ENCODE measurements at places on chromosomes 2 and 18. TPM values are rescaled to one million over a fixed set of nuclear protein-coding genes. Genes with fewer than 3 reads are reported as not detected.

Gene C2orf80
- polyA plus RNA-seq = not detected

Gene C2orf78
- not detected for polyA plus RNA-seq

- no peaks in the 10 kb centered on the region for H3K36me3 ChIP-seq
- H3K4me1 ChIP-seq = peaks cover 8% of the 10 kb centered on the region
- H3K4me3 ChIP-seq = no peak overlapping the region
- peak; percentile 92 for DNase-seq
Measured at GRCh38 chr2:38720613-38721241, 30.4 kb downstream of the SRSF7 start.

- no peak for DNase-seq
- H3K27me3 ChIP-seq = no peaks in the 10 kb centered on the region
- H3K36me3 ChIP-seq = no peaks in the 10 kb centered on the region
- no peak overlapping the region for H3K4me3 ChIP-seq
- no peak overlapping the region for H3K27ac ChIP-seq
- H3K4me1 ChIP-seq = no peaks in the 10 kb centered on the region
Measured at GRCh38 chr18:31680831-31681568, 3.4 kb downstream of the B4GALT6 start.

GRCh38 chr18:36321658-36322407 lies 24.3 kb downstream of the FHOD3 start:
- no peaks in the 10 kb centered on the region for H3K4me1 ChIP-seq
- no peak for DNase-seq
- H3K27ac ChIP-seq = no peak overlapping the region
- no peaks in the 10 kb centered on the region for H3K27me3 ChIP-seq
- no peak overlapping the region for H3K4me3 ChIP-seq

- no peaks in the 10 kb centered on the region for H3K4me1 ChIP-seq
- DNase-seq = no peak
- no peaks in the 10 kb centered on the region for H3K36me3 ChIP-seq
- H3K4me3 ChIP-seq = no peak overlapping the region
Measured at GRCh38 chr2:59449274-59449673, 1104.2 kb downstream of the BCL11A start.

- H3K4me1 ChIP-seq = no peaks in the 10 kb centered on the region
- no peaks in the 10 kb centered on the region for H3K27me3 ChIP-seq
- H3K4me3 ChIP-seq = peak overlapping the region; percentile 79
- peak overlapping the region; percentile 89 for H3K27ac ChIP-seq
Measured at GRCh38 chr2:74481431-74481830, 1.4 kb downstream of the CCDC142 start.

DNA sequence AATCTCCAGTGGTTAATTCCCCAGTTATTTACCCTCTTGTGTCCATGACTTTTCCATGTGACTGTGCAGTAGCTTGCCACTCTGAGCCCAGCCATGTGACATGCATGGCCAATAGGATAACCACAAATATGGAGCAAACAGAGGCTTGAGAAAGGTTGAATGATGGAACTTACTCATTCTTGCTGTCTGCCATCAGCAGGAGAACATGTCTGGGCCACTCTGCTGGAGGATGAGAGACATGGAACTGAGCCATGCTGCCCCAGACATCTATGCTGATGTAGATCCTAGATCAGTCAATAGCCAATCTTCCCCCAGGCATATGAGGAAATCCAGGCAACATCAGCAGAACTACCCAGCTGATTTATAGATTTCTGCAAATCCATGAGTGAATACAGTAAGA lies 992.3 kb upstream of the FANCL start:
- H3K4me3 ChIP-seq = no peak overlapping the region
- H3K27ac ChIP-seq = no peak overlapping the region
- H3K36me3 ChIP-seq = no peaks in the 10 kb centered on the region
- H3K27me3 ChIP-seq = no peaks in the 10 kb centered on the region
- no peak for DNase-seq

Gene ARHGEF33
- not detected for polyA plus RNA-seq

- H3K4me1 ChIP-seq = no peaks in the 10 kb centered on the region
- H3K27me3 ChIP-seq = peaks cover 3% of the 10 kb centered on the region
- no peaks in the 10 kb centered on the region for H3K36me3 ChIP-seq
- H3K27ac ChIP-seq = no peak overlapping the region
- DNase-seq = no peak
Measured at GRCh38 chr2:1374287-1374686, 39.0 kb upstream of the TPO start.

DNA sequence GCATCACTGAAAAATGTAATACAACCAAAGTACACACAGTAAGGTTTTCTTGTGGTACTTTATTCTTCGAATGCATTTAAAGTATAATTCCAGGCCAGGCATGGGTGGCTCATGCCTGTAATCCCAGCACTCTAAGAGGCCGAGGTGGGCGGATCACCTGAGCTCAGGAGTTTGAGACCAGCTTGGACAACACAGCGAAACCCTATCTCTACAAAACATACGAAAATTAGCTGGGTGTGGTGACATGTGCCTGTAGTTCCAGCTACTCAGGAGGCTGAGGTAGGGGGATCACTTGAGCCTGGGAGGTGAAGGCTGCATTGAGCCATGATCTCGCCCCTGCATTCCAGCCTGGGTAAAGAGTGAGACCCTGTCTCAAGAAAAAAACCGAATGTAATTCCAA lies 3.9 kb upstream of the TTC39C start:
- no peak overlapping the region for H3K27ac ChIP-seq
- no peaks in the 10 kb centered on the region for H3K36me3 ChIP-seq
- H3K4me3 ChIP-seq = no peak overlapping the region
- H3K27me3 ChIP-seq = no peaks in the 10 kb centered on the region
- DNase-seq = no peak
- no peaks in the 10 kb centered on the region for H3K4me1 ChIP-seq

DNA sequence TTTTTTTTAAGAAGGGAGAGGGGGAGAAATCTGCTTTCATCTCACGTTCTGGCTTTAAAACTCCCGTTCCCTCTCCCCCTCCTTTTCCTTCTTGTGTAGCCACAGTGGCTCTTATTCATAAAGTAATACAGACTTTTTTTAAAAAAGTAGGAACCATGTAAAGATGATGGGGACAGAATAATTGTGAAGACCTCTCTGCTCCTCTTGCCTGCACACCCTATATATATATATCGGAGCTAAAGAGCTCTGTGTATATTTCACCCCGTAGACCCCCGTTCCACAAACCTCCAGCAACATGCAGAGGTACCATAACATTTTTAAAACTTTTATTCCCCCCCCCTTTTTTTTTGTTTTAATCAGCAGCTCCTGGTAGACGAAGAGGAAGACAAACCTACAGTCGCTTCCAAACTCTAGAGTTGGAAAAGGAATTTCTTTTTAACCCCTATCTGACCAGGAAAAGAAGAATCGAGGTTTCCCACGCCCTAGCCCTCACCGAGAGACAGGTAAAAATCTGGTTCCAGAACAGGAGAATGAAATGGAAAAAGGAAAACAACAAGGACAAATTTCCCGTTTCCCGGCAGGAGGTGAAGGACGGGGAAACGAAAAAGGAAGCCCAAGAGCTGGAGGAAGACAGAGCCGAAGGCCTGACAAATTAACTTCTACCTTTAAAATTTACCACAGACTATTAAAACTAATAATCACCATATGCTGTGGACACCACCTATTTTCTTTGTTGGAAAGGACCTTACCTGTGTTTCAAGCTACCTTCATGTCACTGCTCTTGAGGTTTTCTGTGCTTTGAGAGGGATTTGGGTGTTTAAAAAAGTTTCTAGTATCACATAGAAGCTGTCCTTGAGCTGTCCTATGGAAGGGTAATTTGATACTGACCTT lies 1.7 kb downstream of the HOXD8 start:
- H3K36me3 ChIP-seq = no peaks in the 10 kb centered on the region
- peak overlapping the region; percentile 56 for H3K4me3 ChIP-seq
- H3K27ac ChIP-seq = peak overlapping the region; percentile 91
- H3K4me1 ChIP-seq = peaks cover 28% of the 10 kb centered on the region
- DNase-seq = peak; percentile 20
- H3K27me3 ChIP-seq = peaks cover 75% of the 10 kb centered on the region

GRCh38 chr18:60292186-60292585 lies 80.4 kb downstream of the MC4R start:
- H3K4me1 ChIP-seq = no peaks in the 10 kb centered on the region
- no peak overlapping the region for H3K27ac ChIP-seq
- H3K4me3 ChIP-seq = no peak overlapping the region

- H3K27ac ChIP-seq = no peak overlapping the region
- no peaks in the 10 kb centered on the region for H3K27me3 ChIP-seq
Measured at GRCh38 chr2:77149565-77149964, 372.6 kb downstream of the LRRTM4 start.

Gene DPP4
- 6.9 TPM for polyA plus RNA-seq

- no peak for DNase-seq
- H3K4me1 ChIP-seq = peaks cover 13% of the 10 kb centered on the region
- peak overlapping the region; percentile 52 for H3K27ac ChIP-seq
- no peaks in the 10 kb centered on the region for H3K27me3 ChIP-seq
Measured at GRCh38 chr2:179344970-179345369, 80.3 kb upstream of the SESTD1 start.

DNA sequence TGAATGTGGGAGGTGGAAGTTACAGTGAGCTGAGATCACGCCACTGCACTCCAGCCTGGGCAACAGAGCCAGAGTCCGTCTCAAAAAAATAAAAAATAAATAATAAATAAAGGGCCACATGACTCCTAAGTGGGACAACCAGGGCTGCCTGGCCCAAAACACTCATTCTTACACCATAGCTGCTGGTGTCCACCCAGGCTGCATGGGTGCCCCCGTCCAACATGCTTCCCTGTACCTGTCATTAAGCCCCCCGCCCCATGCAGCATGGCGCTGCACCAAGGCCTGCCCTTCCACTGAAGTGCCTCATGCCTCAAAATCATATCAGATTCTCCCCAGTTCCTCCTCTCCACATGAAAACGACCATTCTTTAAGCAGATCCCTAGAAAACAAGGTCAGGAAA lies 10.8 kb downstream of the GALM start:
- no peaks in the 10 kb centered on the region for H3K27me3 ChIP-seq
- H3K27ac ChIP-seq = no peak overlapping the region
- no peak for DNase-seq
- H3K4me3 ChIP-seq = no peak overlapping the region
- peaks cover 60% of the 10 kb centered on the region for H3K36me3 ChIP-seq

Gene WIPF1
- polyA plus RNA-seq = 11.8 TPM

DNA sequence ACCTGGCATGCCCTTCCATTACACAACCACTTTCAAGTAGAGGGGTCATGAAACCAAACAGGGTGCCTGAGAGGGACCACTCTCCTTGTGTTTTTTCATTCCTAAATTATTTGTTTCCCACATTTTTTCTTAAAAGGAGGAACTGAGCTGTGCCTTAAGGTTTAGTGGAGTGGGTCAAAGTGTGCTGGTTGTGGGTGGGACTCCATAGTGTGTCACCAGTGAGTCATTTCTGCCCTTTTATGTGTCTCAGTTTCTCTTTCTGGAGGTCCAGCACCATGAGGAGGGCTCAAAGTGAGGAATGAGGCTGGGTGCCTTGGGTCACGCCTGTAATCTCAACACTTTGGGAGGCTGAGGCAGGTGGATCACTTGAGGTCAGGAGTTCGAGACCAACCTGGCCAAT lies 37.8 kb downstream of the COMMD1 start:
- H3K27me3 ChIP-seq = no peaks in the 10 kb centered on the region
- no peaks in the 10 kb centered on the region for H3K36me3 ChIP-seq
- no peak overlapping the region for H3K27ac ChIP-seq
- no peaks in the 10 kb centered on the region for H3K4me1 ChIP-seq
- no peak overlapping the region for H3K4me3 ChIP-seq

DNA sequence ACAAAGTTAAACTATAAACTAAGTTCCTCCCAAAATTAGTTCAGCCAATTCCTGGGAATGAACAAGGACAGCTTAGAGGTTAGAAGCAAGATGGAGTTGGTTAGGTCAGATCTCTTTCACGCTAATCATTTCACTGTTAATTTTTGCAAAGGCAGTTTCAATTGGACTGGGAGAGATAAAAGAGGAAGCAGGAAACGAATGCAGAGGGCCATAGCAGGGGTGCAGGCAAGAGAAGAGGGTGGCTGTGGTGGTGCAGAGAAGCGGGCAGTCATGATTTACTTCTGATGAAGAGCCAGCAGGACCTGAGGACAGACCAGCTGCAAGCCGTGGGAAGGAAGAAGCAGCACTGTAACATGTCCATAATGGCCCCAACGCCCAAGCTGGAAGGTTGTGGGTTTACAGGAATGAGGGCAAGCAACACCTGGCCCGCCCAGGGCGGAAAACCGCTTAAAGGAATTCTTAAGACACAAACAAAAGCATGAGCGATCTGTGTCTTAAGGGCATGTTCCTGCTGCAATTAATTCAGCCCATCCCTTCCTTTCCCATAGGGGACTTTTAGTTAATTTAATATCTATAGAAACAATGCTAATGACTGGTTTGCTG lies 4.1 kb upstream of the RMP24 start:
- H3K4me3 ChIP-seq = no peak overlapping the region
- no peaks in the 10 kb centered on the region for H3K27me3 ChIP-seq
- no peak overlapping the region for H3K27ac ChIP-seq

GRCh38 chr2:218168635-218169462 lies 2.1 kb upstream of the CXCR1 start:
- H3K36me3 ChIP-seq = no peaks in the 10 kb centered on the region
- DNase-seq = peak; percentile 75
- no peak overlapping the region for H3K4me3 ChIP-seq
- H3K27me3 ChIP-seq = no peaks in the 10 kb centered on the region
- H3K27ac ChIP-seq = no peak overlapping the region
- no peaks in the 10 kb centered on the region for H3K4me1 ChIP-seq

DNA sequence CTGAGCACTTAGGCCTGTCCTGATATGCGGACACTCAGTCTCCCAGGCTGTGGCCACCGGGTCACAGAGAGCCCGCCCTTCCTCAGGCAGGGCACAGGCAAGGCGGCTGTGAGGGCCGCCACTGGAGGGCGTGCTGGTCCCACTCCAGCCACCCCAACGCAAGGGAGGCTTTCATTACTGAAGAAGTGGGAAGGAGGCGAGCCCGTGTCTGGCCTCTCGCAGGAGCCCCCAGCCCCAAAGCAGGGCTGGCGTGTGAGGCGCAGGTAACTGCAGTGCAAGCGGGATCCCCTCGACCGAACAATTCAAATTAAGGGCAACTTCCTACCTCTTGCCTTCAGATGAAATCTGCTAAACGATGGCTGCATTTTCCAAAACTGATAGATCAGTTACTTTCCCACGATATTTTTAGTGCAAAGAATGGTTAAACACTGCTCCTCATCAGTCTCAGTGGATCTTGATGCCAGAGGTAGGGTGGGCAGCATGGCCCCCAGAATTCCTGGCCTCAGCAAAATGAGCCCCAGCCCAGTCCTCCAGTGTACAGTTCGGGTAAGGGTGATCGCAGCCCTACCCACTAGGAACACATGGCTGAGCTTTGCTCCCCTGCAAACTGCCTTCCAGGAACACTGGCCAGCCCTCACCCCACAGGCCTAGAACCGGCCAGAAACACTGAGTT lies 97.2 kb downstream of the SEPTIN10 start:
- no peak overlapping the region for H3K4me3 ChIP-seq
- H3K36me3 ChIP-seq = no peaks in the 10 kb centered on the region
- peaks cover 18% of the 10 kb centered on the region for H3K4me1 ChIP-seq
- H3K27me3 ChIP-seq = no peaks in the 10 kb centered on the region
- no peak for DNase-seq

- peaks cover 5% of the 10 kb centered on the region for H3K27me3 ChIP-seq
- peak; percentile 14 for DNase-seq
- no peaks in the 10 kb centered on the region for H3K36me3 ChIP-seq
- peak overlapping the region; percentile 31 for H3K4me3 ChIP-seq
- H3K27ac ChIP-seq = peak overlapping the region; percentile 66
Measured at GRCh38 chr18:46337271-46337670, 233.1 kb downstream of the HAUS1 start.

- H3K27ac ChIP-seq = no peak overlapping the region
- no peak for DNase-seq
- no peaks in the 10 kb centered on the region for H3K4me1 ChIP-seq
- no peaks in the 10 kb centered on the region for H3K27me3 ChIP-seq
- no peak overlapping the region for H3K4me3 ChIP-seq
Measured at GRCh38 chr2:225566798-225567197, 167.3 kb downstream of the NYAP2 start.

Measured in sigmoid colon (tissue), 7 donors.